ENCODE measurements at places on chromosomes 5 and 9.

DNA sequence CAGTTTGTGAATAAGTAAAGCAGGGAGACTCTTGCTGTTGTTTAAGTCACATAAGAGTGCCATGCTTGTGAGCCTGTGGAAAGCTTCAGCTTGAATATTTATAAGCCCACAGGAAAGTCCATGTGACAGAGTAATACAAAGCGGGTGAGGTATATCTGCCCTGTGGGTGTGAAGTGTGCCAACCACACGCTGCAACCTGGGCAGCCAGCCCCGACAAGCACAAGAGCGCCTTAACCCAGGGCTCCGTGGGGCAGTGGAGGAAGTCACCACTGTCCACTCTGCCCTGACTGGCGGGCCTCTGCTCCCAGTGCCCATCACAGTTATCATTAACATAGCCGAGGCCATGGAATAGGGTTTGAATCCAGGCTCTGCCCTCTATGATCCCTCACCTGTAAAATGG, 132.2 kb downstream of the SCAMP1 start:
- no peak for DNase-seq

- DNase-seq, result no peak
These were observed 550 bp upstream of the SLC6A18 start for GRCh38 chr5:1224631-1225030.

DNA sequence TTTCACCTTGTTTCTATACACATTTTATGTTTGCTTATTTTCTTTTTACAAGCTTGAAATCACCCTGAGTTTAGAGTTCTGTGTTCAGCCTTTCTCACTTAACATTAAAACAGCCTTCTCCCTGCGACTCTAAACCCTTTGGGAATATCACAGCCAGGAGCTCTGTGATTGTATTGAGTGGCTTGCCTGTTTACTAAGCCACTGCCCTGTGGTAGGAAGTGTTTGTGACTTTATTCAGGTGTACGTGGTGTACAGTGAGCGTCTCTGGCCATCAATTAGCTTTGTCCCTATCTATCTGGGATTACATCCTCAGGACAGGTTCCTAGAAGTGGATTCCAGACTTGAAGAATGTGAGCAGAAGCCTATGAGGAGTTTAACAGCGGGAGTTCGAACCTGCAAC, 11.0 kb upstream of the NEURL1B start:
- no peak for DNase-seq

DNA sequence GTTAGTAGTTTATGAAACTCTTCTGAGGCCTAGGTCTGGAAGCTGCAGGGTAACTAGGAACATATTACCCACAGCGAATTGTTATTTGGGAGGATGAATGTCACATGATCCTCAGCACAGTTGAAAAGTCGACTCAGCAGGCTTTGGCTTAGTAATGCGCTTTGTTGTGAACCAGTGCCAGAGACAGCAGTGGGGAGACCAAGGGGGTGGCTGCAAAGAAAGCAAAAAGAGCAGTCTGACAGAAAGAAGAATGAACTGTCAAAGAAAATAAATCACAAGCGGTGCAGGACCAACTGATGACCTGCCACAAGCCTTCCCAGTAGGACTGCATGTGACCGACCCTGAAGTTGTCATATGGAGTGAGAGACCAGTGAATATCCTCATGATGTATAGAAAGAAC, 170.0 kb downstream of the CCDC171 start:
- DNase-seq, result peak; percentile 3
